ENCODE measurements at places on chromosomes 6 and 20. TPM values are rescaled to one million over a fixed set of nuclear protein-coding genes. Genes with fewer than 3 reads are reported as not detected.

DNA sequence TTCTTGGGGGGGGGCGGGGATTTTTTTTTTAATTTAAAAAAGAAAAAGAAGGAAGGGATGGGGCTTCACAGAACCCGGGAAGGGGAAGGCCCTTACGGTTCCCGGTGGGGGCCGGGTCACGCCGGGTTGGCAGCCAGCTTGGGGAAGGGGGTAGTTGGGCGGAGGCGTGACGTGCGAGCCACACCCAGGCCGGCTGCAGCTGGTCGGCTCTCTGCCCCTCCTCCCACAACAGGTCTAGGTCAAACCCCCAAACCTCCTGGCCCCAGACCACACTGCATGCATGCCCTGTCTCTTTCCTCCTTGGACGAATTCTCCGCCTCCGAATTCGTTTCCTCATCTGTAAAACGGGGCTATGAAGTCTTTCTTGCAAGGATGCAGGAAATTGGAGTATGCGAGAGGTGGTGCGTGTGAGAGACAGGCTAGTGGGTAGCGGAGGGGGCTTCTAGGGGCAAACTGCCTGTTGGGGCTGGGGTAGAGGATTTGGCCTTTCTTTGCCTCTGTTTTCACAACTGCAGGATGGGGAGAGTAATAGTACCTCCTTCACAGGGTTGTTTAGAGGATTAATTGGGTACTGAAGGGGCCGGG, 828 bp downstream of the HCK start:
- no peak for DNase-seq

PDE10A gene
- polyA plus RNA-seq = 4.8 TPM

GRCh38 chr6:137246791-137247202, 27.6 kb upstream of the IFNGR1 start:
- DNase-seq = no peak

- no peak for DNase-seq
These were observed 11.0 kb downstream of the RMND1 start for GRCh38 chr6:151440930-151441329.

- DNase-seq = no peak
These were observed 460.1 kb upstream of the KHDRBS2 start for GRCh38 chr6:62746161-62746560.

- no peak for DNase-seq
These were observed 61.4 kb upstream of the ASIP start for GRCh38 chr20:34179637-34180360.

DNA sequence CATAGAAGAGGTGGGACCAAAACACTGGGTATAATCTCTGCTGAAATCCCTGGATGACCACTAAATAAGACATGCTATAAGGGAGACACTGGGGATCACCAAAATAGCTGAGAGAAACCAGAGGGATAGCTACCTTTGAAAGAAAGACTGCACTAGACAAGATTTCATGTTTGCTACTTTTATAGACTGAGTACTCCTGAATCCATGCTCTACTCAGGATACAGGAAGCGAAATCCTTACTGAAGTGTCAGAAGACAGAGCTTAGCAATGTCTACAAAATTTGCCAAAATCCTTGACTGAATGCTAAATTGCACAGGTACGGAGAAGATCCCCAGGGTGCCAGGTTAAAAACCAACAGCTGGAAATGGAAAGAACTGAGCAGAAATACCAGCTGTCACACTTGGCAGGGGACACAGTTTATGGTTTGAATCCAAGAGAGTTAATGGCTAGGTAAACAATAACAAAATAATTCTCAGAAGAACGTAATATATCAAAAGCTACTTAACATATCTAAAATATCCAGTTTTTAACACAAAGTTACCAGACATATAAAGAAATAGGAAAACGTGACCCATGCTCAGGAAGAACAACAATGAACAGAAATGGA, 125.4 kb downstream of the MAN1A1 start:
- DNase-seq = no peak

DNA sequence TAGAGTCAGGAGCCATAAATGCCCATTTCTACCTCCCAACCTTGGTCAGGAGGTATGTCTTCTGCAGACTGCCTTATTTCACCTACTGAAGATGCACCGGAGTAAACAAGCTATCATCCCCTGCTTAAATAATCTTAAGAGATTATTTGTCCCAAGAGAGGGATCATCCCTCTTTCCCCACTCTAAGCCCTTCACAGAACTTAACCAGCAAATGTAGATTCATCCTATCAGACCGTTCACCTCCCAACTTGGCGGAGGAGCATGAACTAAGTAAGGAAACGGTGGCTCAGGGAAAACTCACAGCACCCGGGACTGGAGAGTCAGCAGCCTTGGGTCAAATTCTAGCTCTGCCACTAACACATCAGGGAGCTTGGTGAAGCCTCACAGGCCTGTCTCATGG, 115.3 kb downstream of the TRERF1 start:
- no peak for DNase-seq

DNA sequence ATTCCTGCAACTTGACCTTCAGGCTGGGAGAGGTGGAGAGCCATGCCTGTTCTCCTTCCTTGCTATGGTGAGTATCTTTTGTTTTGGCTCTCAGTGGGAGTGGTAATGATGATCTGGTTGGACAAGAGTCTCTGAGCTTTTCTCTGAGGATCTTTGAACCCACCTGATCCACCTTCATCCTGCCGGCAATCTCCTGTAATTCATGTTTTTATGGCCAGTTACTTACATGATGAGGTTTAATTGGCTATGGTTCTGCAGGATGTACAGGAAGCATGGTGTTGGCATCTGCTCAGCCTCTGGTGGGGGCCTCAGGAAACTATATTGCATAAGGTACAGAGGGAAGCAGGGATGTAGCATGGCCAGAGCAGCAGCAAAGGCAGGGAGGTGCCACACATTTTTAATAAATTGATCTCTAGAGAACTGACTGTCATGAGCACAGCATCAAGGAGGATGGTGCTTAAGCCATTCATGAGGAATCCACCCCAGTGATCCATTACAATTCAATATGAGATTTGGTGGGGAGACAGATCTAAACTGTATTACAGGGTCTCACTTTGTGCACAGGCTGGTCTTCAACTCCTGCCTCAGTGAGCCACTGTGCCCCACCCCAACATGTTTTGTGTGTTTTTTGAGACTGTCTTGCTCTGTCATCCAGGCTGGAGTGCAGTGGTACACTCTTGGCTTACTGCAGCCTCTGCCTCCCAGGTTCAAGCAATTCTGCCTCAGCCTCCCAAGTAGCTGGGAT, 10.0 kb downstream of the HSPA1B start:
- DNase-seq = peak; percentile 22

All from kidney (tissue), 22 donors.